ENCODE measurements at places on chromosomes 3 and 15.

DNA sequence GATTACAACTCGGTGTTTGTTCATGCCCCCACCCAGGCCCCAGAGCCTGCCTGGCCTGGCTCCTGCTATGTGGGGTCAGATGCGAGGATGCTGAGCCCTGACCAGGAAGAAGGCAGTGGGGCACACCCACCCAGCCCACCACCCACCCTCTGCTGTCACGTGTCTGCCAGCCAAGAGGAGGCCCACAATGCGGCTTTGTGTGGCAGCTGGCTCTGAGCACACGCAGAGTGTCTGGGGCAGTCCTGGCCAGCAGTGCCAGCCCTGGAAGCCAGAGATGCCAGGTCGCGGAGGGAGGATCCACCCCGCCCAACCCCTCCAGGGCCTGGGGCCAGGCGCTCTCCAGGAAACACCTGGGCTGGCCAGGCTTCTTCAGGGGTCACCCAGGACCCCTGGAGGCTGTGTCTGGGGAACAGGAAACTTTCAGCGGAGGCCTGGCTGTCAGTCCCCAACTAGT, 26.4 kb upstream of the KLF13 start:
- DNase-seq = peak; percentile 63

DNA sequence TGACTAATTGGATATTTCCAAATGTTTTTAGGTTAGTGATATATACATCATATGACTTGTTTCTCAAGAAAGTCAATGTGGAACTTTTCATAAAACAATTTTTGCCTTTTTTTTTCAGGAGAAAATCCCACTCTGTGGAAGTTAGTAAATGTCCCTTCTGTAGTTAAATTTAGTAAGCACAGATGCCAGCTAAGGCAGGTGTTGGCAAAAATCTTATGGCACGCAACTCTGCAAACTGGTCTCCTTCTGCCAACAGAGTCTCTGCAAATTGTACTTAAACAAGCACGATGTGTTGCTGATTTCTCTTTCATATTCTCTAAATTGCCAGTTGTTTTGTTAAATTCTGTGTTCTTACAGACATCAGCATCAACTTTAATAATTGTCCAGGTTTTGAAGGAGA, 233.8 kb downstream of the IL5RA start:
- no peak for DNase-seq

DNA sequence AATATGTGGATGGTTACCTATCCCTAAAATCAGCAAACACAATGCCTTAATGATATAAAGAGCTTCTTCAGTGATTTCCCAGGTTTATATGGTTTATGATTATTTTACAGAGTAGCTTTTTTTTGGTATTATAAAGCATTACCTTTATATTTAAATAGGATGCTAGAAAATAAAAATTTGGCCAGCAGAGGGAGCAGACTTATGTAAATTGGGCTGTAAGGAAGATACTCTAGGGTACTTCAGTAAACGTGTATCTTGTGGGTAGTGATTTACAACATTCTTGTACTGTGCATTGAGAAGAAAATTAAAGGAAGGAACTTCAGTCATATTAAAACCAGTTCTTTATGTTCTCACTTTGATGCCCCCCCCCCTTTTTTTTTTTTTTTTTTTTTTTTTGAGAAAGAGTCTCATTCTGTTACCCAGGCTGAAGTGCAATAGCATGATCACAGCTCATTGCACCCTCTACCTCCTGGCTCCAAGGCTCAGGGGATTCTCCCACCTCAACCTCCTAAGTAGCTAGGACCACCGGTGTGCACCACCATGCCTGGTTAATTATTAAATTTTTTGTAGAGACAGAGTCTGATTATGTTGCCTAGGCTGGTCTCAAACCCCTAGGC, 167.9 kb downstream of the BBX start:
- DNase-seq = no peak

DNA sequence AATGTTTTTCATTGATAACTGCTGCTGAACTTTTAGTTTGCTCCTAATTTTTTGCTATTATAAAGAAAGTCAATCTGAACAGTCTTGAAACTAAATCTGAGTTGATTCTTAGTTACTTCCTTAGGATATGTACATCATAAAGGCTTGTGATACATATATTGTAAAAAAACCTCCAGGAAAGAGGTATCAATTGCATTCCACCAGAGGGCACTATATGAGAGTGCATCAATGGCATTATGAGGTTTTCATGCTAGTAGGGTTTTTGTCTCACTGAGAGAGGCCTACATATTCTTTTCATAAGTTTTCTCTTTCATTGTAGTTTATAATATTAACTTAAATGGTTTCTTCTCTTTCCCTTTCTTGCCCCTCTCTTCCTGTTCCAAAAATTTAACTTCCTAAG, 46.9 kb downstream of the PIK3R4 start:
- no peak for DNase-seq

DNA sequence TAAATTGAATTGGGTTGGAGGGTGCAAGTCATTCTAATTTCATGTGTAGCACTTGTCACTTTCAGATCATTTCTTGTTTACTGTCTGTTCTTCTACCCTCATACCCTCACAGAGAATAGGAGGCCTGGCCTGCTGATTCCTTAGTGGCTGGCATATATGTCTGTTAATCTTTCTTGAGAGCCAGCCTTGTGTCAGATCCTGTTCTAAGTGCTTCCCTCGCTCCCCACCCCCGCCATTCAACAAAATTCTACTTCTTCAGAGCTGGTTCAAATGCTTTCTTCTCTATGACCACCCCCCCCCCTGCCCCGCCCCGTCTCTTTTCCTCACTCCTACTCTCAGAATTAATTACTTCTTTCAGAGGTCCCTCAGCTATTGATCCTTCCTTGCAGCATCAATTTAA, 1.5 kb upstream of the U2SURP start:
- no peak for DNase-seq

- no peak for DNase-seq
Measured at GRCh38 chr3:8567784-8568575, 66.4 kb downstream of the LMCD1 start.

DNA sequence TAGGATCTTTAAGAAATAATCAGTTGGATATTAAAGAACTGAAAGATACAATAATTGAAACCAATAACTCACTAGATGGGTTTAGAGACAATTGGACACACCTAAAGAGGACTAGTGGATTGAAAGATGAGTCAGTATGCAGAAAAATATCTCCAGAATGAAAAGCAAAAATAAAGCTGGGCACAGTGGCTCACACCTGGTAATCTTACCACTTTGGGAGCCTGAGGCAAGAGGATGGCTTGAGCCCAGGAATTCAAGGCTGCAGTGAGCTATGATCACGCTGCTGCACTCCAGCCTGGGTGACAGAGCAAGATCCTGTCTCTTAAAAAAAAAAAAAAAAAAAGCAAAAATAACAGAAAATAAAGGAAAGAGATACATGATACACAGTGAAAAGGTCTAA, 37.4 kb upstream of the CCDC174 start:
- DNase-seq = no peak

DNA sequence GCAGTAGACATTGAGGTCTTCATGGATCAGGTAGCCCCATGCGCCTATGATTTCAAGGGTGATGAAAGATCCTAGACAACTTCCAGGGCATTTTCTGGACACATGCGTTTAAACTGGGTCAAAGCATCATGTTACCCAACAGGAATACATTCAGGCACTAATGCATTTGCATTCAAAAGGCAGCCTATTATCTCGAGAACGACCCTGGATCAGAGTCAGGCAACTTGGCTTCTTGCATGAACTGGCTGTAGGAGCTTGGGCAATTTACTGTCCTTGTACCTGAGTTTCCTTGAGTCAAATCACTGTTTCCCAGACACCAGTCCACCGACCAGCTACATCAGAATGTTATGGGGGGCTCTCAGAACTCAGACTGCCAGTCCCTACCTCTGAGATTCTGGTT, 51.5 kb upstream of the CHST2 start:
- DNase-seq = no peak

DNA sequence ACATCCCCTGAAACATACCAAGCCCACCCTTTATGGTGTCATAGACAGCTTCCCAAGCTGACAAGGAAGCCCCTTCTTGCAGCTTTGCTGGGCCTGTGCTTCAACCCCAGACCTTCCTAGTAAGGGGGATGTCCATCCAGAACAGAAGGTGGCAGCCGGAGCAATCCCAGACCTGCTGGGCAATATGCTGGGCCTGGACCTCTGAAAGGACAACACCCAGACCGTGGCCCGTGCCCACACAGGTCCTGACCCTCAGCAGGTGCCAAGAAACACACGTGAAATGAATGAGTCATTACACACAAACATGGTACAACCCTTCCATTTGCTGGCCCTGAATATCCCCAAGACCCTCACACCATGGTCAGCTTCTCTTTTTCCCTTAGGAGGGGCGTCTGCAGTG, 19.8 kb upstream of the VILL start:
- no peak for DNase-seq

DNA sequence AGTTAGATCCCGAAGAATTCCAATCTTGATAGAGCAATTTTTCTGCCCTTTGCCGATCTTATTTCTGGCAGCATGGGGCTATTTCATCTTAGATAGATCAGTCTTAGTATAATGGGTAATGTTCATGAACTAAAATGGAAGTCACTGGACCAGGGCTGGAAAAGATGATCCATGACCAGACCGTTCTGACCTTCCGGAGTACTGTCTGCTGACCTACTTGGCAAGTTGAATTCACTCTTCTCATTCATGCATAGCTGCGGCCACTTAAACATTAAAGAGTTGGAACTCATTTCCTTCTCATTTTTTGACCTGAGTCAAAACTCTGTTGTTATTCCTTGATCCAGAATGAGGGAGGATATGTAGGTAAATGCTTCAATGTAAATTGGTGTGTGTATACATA, 32.5 kb downstream of the GMNC start:
- DNase-seq = no peak

DNA sequence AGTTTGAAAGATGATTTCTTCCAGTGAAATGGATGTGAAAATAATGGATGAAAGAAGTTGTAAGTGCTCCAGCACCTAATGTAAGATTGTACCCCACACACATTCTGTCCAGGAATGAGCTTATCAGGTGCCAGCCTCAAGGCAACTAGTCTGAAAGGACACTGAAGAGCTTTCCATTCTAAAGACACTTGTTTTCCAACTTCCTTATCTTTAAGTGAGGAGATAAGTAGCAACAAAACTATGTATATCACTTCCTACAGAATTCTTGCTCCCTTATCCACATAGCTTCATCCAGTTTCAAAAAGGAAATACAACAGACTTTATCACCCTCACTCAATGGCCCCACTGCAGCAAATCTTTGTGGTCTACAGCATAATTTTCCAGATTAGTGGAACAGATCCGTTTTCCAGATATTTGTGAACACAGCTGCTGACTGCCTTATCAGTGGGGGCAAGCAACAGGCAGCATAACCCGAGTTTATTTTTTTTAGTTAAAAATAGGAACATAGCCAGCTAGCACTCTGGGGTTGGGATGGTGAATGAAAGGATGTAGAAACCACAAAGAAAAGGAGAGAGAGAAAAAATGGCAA, 60.6 kb downstream of the CD200R1L start:
- no peak for DNase-seq

GRCh38 chr3:152519376-152519775, 250.6 kb downstream of the MBNL1 start:
- DNase-seq = no peak

DNA sequence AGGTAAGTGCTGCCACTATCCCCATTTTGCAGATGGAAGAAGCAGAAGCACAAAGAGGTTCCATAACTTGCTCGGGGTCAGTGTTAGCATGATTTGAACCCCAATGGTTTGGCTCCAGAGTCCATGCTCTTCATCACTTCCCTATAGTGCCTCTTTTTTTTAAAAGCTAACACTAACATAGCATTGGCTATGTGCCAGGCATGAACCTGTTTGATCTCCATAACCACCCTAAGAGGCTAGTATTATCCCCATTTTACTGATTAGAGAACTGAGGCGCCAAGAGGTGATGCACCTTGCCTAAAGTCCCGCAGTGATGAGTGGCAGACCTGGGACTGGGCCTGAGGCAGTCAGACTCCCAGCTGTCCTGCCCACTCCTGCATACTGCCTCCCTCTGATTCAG, 7.3 kb downstream of the LINGO1 start:
- no peak for DNase-seq

DNA sequence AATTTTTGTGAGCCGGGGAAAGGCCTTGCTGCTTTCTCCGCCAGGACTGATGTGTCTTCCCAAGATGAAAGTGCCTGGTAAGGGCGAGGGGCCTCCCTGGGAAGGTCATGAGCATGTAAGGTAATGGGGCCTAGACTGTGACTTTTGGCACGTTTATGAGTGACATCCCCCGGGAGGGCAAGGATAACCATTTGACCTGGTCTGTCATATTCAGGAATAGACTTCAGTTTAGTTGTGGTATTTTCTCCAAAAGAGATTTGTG, 631 bp upstream of the CNBP start:
- DNase-seq = peak; percentile 73

GRCh38 chr3:122146466-122146865, 37.0 kb upstream of the CASR start:
- DNase-seq = no peak

DNA sequence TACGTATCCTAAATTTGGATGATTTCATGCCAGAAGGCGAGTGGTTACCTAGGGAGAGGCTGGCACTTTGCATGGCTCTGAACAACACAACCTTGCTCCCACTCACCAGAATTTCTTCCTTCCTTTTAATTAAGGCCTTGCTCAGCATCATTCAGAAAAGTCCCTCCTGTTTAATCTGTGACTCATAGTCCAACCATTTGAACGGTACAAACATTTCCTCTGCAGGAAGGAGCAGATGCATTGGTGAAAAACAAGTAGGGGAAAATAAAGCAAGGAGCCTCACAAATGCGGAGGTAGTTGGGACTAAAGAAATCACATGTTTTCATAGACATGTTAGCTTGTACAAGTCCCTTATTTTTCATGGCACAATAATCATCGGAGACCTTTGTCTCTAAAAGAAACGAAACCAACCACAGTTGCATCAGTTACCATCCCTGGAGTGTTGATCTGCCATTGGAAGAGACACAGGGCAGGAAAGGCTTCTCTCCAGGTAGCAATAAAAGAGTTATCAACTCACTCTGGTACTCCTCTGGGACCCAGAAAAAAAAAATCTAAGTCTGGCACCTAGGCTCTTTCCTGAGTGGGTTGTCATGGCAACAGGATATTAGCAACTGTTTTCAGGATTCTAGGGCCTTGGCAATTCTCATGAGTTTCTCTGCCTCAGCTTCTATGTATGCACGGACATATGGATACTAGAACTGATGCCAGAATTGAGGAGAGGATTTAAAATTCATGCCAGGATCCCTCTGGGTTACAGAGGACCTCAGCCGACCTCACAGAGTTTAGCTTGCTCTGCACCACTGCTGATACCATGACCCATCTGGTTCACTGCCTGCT, 255.4 kb upstream of the ARPP21 start:
- DNase-seq = no peak

DNA sequence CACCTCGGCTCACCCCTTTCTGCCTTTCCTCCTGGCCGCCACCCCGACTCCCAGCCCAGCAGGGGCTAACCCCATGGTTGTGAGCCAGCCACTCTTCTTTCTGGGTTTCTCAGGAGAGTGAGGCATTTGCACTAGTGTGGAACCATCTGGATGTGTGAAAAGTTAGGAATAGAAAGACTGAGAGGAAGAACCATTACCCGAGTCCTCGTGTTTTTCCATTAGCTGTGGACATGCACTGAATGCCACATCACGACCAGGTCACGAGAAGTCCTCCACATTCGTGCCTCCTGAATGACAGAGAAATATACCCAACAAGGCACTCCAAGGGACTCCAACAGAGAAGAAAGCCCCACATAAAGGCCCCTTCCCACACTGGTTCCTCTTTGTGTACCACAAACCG, 18.0 kb upstream of the RAD18 start:
- DNase-seq = no peak

- peak; percentile 98 for DNase-seq
Measured at GRCh38 chr15:89575146-89575655, at the start of gene TICRR. Gene TICRR, plus strand, starts transcription at chr15:89575469. Its CDS starts 118 bp downstream, at chr15:89575587.
